T-helper 2 cell treated with Interferon-gamma antibody and Interleukin-4, amounts not matched to agents 5 μg/mL and 100 μg/mL, for 36 hours (primary cell): ENCODE measurements at places on chromosomes 5 and 9.

DNA sequence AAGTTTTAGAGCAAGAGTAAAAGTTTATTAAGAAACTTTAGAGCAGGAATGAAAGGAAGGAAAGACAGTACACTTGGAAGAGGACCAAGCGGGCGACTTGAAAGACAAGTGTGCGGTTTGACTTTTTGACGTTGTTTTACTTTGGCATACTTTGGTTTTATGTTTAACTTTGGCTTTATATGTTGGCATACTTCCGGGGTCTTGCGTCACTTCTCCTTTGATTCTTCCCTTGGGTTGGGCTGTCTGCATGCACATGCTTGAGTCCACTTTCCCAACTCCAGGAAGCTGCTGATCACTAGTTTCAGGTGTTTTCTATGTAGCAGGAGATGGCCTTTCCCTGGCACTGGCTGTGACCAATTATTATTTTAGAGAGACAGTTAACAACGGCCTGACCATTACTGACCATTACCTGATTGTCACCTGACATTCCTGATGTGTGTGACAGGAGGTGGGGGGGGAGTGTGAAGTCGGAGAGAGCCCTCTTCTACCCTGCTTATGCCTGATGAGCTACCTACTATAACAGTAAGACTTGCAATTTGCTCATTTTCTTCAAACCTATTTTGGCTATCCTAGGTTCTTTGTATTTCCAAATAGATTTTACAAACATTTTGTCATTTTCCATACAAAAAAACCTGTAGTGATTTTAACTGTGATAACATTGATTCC, 45.5 kb downstream of the TNFSF8 start:
- peaks cover 4% of the 10 kb centered on the region for H3K27me3 ChIP-seq
- H3K4me1 ChIP-seq, result peaks cover 10% of the 10 kb centered on the region
- H3K36me3 ChIP-seq, result peaks cover 6% of the 10 kb centered on the region
- no peak overlapping the region for H3K4me3 ChIP-seq
- DNase-seq, result no peak
- H3K27ac ChIP-seq, result no peak overlapping the region

- no peaks in the 10 kb centered on the region for H3K27me3 ChIP-seq
- no peak overlapping the region for H3K4me3 ChIP-seq
- peaks cover 11% of the 10 kb centered on the region for H3K36me3 ChIP-seq
- H3K27ac ChIP-seq, result no peak overlapping the region
These were observed 3.1 kb downstream of the CLTB start for GRCh38 chr5:176413255-176413565.

GRCh38 chr5:66769839-66770617, 173.8 kb downstream of the MAST4 start:
- DNase-seq, result no peak
- no peak overlapping the region for H3K27ac ChIP-seq
- H3K4me1 ChIP-seq, result no peaks in the 10 kb centered on the region
- H3K27me3 ChIP-seq, result no peaks in the 10 kb centered on the region
- H3K4me3 ChIP-seq, result no peak overlapping the region

DNA sequence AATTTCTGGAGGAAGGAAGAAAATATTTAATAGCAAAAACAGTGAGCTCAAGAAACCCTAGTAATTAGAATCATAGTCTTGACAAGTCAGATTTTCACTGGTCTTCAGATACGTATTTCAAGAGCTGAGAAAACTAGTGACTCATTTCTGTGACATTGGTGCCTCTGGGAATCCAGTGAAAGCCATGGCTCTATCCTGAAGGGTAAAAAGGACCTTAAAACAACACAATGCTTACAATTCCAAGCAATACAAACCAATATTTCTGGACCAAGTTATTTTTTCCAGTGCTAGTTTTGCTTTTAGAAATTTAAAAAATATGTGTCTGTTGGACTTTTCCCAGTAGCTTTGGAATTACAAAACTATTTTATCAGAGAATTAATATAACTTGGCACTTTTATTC, 140.3 kb downstream of the LPAR1 start:
- no peak for DNase-seq
- H3K4me3 ChIP-seq, result no peak overlapping the region
- H3K4me1 ChIP-seq, result no peaks in the 10 kb centered on the region

GRCh38 chr5:133397348-133397747, 215.0 kb downstream of the FSTL4 start:
- no peaks in the 10 kb centered on the region for H3K36me3 ChIP-seq
- DNase-seq, result no peak
- H3K4me3 ChIP-seq, result no peak overlapping the region
- no peaks in the 10 kb centered on the region for H3K27me3 ChIP-seq
- H3K4me1 ChIP-seq, result peaks cover 4% of the 10 kb centered on the region

GRCh38 chr5:157247267-157247666, 18.7 kb upstream of the CYFIP2 start:
- peaks cover 88% of the 10 kb centered on the region for H3K36me3 ChIP-seq
- peak overlapping the region; percentile 61 for H3K4me3 ChIP-seq
- no peaks in the 10 kb centered on the region for H3K27me3 ChIP-seq
- peak overlapping the region; percentile 63 for H3K27ac ChIP-seq
- H3K4me1 ChIP-seq, result peaks cover 69% of the 10 kb centered on the region
- peak; percentile 55 for DNase-seq

DNA sequence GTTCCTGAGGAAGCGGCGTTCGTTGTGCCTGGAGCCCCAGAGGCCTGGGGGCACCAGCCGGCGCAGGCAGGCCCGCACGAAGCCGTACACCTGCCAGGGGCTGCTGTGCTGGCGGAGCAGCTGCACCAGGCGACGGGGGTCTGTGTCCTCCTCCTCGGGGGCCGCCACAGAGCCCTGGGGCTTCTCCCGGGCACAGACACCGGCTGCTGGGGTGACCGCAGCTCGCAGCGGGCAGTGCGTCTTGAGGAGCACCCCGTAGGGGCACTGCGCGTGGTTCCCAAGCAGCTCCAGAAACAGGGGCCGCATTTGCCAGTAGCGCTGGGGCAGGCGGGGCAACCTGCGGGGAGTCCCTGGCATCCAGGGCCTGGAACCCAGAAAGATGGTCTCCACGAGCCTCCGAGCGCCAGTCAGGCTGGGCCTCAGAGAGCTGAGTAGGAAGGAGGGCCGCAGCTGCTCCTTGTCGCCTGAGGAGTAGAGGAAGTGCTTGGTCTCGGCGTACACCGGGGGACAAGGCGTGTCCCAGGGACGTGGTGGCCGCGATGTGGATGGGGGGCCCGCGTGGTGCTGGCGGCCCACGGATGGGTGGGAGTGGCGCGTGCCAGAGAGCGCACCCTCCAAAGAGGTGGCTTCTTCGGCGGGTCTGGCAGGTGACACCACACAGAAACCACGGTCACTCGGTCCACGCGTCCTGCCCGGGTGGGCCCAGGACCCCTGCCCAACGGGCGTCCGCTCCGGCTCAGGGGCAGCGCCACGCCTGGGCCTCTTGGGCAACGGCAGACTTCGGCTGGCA, 1.3 kb downstream of the TERT start:
- no peaks in the 10 kb centered on the region for H3K27me3 ChIP-seq
- H3K27ac ChIP-seq, result no peak overlapping the region
- peak overlapping the region; percentile 67 for H3K4me3 ChIP-seq
- DNase-seq, result no peak

GRCh38 chr9:3036333-3036700, 192.4 kb upstream of the PUM3 start:
- no peak overlapping the region for H3K4me3 ChIP-seq
- H3K4me1 ChIP-seq, result no peaks in the 10 kb centered on the region
- H3K27me3 ChIP-seq, result no peaks in the 10 kb centered on the region
- H3K27ac ChIP-seq, result no peak overlapping the region
- H3K36me3 ChIP-seq, result no peaks in the 10 kb centered on the region

DNA sequence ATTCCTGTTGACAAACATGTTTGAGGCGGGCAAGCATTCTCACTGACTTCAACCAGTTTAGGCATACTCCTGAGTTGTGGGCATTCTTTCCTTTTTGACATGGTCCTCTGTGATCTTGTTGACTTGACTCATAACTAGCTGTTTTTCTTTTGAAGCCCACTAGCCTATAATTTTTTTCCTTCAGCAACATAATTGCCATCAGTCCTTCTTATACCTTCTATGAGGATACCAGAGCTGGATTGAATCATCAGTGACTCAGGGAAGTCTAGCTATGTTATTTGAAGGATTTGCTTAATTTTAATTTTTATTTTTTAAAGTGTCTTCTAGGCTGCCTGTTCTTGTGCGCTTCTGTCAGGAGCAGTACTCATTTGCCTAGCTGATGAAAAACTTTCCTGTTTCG, 259.5 kb downstream of the NR3C1 start:
- no peaks in the 10 kb centered on the region for H3K27me3 ChIP-seq
- H3K4me3 ChIP-seq, result no peak overlapping the region

GRCh38 chr9:97425336-97425972, 13.6 kb downstream of the TDRD7 start:
- H3K36me3 ChIP-seq, result peaks cover 12% of the 10 kb centered on the region
- no peak for DNase-seq
- H3K4me1 ChIP-seq, result no peaks in the 10 kb centered on the region
- no peak overlapping the region for H3K27ac ChIP-seq
- H3K27me3 ChIP-seq, result no peaks in the 10 kb centered on the region

- DNase-seq, result no peak
- no peaks in the 10 kb centered on the region for H3K27me3 ChIP-seq
- H3K4me1 ChIP-seq, result peaks cover 30% of the 10 kb centered on the region
- peak overlapping the region; percentile 63 for H3K4me3 ChIP-seq
- peak overlapping the region; percentile 95 for H3K27ac ChIP-seq
These were observed 14.2 kb upstream of the SERINC5 start for GRCh38 chr5:80269991-80270438.

DNA sequence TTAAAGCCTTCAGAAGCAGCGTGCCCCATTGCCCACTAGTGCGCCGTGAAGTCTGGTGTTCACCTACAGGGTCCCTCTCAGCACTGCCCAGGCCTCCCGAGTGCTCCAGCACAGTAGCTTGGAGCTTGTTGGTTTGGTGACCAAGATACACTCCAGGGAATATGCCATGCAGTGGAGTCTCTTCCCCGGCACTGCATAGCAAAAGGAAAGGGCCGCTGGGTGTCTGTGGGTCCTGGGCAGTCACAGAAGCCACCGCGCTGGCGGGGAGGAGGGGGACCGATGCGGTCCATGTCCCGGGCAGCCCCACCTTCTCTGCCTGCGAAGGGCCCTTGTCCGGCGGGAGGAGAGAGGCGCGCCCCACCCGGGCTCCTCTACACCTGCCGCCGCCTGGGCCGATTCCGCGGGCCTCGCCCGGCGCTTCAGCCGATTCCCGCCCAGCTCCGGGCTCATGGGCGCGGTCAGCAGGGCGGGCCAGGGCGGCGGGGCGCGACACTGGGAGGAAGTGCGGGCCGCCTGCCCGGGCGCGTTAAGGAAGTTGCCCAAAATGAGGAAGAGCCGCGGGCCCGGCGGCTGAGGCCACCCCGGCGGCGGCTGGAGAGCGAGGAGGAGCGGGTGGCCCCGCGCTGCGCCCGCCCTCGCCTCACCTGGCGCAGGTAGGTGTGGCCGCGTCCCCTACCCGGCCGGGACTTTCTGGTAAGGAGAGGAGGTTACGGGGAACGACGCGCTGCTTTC, at the start of gene SYK:
SYK (plus strand) TSS at position 579 of the 732 bp plus-strand sequence. CDS start 42,080 bp downstream, outside the sequence.
- H3K27me3 ChIP-seq, result peaks cover 80% of the 10 kb centered on the region
- H3K4me1 ChIP-seq, result peaks cover 3% of the 10 kb centered on the region
- H3K4me3 ChIP-seq, result peak within 1 kb of the TSS; percentile 65
- DNase-seq, result no peak

DNA sequence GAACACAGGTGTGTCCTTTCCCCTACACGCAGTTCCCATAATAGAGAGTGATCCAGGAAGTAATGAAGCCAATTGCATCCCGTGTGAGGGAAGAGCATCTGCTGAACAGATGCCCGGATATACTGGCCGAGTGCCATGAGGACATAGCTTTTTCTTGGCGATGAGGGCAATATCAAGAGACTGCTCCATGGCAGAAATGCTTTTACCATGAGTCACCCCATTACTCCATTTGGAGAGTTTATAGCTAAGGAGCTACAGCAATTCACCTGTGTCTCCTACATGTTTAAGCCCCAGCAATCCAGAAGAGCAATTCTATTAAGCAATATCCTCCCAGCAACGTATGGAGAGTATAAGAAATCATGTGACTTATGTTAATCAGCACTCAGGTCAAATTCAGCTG, 222.0 kb upstream of the KLF4 start:
- H3K27ac ChIP-seq, result no peak overlapping the region
- no peak overlapping the region for H3K4me3 ChIP-seq
- H3K36me3 ChIP-seq, result no peaks in the 10 kb centered on the region
- no peaks in the 10 kb centered on the region for H3K27me3 ChIP-seq
- no peaks in the 10 kb centered on the region for H3K4me1 ChIP-seq

- no peaks in the 10 kb centered on the region for H3K36me3 ChIP-seq
- peaks cover 36% of the 10 kb centered on the region for H3K4me1 ChIP-seq
- H3K27me3 ChIP-seq, result no peaks in the 10 kb centered on the region
- peak; percentile 28 for DNase-seq
- peak overlapping the region; percentile 30 for H3K4me3 ChIP-seq
These were observed 55.7 kb upstream of the EQTN start for GRCh38 chr9:27352457-27353165.

DNA sequence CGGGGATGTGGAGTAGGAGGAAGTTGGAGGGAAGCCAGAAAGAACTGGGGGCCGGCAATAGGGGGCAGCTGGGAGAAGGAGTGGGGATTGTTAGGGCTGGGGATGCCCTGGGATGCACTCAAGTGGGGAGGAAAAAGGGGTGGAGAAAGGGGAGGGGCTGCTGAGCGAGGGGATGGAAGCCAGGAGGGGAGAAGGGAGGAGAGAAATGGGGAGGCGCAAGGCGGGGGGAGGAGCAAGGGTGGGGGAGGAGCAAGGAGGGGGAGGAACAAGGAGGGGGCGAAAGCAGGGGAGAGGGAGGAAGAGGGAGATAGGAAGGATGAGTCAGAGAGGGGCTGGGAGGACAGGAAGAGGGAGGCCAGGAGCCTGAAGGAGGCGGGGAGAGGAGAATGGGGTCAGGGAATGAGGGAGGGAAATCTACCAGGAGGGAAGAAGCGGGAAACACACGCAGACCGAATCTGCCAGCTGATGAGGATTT, 1.6 kb downstream of the IRX4 start:
- no peaks in the 10 kb centered on the region for H3K4me1 ChIP-seq
- H3K27me3 ChIP-seq, result peaks cover 66% of the 10 kb centered on the region
- H3K36me3 ChIP-seq, result peaks cover 2% of the 10 kb centered on the region
- DNase-seq, result no peak
- no peak overlapping the region for H3K4me3 ChIP-seq

GRCh38 chr5:177067503-177067902, 19.2 kb upstream of the FGFR4 start:
- no peak for DNase-seq
- peaks cover 3% of the 10 kb centered on the region for H3K4me1 ChIP-seq
- H3K36me3 ChIP-seq, result peaks cover 10% of the 10 kb centered on the region

- no peaks in the 10 kb centered on the region for H3K36me3 ChIP-seq
- DNase-seq, result no peak
- peaks cover 2% of the 10 kb centered on the region for H3K27me3 ChIP-seq
- H3K4me3 ChIP-seq, result no peak overlapping the region
- no peaks in the 10 kb centered on the region for H3K4me1 ChIP-seq
These were observed 177.7 kb downstream of the CPLANE1 start for GRCh38 chr5:37071487-37071886.

- H3K27me3 ChIP-seq, result no peaks in the 10 kb centered on the region
- no peak for DNase-seq
- no peak overlapping the region for H3K4me3 ChIP-seq
- H3K27ac ChIP-seq, result no peak overlapping the region
- no peaks in the 10 kb centered on the region for H3K36me3 ChIP-seq
These were observed 152.4 kb downstream of the BRINP1 start for GRCh38 chr9:119216651-119217331.
